HS-27A (cell line): ENCODE measurements at places on chromosomes 4 and X.
A peak's percentile ranks its signal among the peaks of the same experiment; 100 is the strongest.

DNA sequence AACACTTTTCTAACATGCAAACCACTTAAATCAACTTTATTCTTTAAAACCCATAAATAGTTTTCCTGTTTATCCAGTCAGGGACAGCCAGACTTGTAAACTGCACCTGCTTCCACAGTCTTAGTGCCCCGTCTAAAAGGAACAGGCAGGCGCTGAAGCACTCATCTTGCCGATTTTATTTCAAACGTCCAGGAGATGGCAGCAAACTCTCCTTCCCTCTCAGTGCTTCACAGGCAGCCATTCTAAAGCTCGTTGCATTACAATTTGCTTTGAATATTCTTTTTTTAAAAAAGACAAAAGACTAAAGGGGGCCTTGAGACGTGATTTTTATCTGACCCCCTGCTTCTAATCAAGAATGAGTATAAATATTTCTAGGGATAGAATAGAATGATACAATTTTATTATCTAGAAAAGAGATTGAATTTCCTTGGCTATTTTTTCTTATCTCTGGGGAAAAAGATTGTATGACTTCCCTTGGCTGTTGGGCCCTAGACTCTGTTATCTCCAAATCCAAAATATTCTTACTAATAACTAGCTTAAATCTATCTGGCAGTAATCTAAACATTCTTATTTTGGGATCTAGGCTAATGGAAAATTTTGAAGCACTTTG is 93.6 kb upstream of the MYOZ2 start:
- no peak for DNase-seq

GRCh38 chr4:306551-306961 is 1.3 kb upstream of the ZNF732 start:
- DNase-seq, result no peak

DNA sequence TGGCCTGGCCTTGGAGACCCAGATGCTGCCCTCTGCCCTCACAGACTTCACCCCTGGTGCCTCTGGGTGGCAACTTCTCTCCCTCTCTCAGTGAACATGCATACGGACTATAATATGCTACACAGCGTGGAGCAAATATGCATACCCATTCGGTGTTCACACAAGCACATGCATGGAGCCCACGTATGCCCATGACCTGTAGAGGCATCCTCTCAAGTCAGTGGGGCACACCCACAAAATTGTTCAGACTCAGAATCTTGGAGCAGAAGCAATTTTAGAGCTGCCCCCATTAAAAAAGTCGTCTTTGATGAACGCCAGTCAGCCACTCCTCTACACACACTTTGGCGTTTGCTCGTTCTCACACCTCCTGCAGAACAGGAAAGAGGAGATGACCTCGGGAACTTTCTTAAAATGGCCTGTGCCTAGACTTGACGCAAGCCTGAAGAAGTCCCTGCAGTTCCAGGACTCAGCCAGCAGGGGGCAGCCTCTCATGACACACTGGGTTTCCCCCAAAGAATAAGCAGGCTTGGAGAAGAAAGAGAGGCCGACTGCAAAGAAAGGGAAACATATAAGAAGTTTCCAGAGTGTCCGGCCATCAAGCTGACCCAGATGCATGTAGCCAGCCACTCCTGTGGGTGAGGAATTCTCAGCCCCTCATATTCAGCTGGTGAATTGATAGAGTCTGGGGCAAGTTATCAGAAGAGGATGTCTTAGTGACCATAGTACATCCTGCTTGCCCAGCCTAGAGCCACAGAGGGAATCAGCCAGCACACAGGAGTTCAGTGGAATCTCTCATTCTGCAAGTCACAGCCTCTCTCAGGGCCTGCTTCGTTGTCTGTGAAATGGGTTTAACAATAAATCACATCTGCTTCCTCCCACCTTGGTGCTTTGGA is 17.3 kb downstream of the APLN start:
- DNase-seq, result peak; percentile 34

DNA sequence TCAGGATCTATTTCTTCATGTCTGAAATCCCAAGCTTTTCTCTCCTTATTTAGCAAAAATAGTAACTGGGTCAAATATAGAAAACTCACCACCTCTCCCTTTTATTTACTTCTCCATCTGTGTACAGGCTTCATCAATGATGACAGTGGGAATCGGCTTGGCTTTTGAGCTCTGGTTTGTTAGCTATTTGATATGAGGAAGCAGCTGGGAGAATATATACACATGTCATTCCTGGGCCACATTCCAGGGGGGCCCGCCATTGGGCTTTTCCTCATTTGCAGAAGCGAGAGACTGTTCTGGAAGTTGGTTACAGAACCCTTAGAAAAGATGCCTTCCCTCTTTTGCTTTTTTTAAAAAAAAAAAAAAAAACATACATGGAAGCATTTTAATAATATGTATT is 107.4 kb upstream of the F9 start:
- DNase-seq, result no peak

DNA sequence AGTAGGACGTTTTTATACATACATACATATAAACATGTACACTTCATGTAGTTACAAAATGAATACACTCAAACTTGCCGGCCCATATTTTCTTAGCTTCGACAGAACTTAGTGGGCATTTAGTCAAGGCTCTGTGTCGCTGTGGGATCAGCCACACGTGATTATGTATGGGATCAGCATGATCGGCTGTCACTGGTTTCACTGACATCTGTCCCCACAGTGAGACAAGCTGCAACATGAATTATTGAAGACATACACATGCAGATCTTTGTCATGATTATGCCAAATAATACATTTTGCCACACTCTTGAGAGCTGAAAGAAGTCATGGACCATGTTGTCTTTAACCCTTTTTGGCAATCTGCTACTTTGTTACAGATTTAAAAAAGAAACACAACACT is 38.2 kb upstream of the NAA11 start:
- DNase-seq, result no peak

- peak; percentile 42 for DNase-seq
Measured at GRCh38 chr4:5710961-5711478, at the start of gene EVC. EVC (plus strand) TSS chr4:5711201; CDS start chr4:5711381, 180 bp downstream.

DNA sequence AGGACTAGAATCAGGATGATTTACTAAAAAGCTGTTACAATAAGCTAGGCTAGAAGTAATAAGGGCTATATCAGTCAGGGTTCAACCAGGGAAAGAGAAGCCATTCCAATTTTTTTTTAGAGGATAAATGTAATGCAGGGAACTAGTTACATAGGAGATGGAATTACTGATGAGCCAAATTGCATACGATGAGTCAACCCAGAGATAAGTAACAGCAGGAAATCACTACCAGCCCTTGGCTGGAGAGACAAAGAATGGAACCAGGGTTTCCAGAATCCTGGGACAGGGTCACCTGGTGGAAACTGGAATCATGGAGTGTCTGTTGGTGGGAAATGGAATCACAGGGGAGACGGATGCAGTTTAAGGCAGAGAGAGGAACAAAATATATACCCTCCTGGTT is 13.1 kb upstream of the MAGEA4 start:
- DNase-seq, result no peak

GRCh38 chr4:111040904-111041303 is 418.0 kb upstream of the PITX2 start:
- no peak for DNase-seq

DNA sequence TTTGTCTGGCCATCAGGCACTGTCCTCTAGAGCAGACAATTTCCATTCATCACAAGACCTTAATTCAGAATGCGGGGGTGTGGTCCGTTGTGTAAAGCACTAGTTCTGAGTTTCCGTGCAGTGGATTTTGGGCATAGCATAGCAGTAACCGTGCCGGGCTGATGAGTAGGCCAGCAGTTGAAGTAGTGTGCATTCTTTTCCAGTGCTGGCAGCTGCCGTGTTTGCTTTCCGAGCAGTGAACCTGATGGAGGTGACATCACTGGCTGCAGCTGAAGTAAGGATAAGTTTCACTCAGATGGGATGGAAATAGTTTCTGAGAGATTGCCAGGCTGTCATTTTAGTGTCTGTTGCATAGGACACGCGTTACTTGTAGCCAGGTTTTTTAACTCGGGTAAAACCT is 107.0 kb upstream of the STIM2 start:
- DNase-seq, result no peak

DNA sequence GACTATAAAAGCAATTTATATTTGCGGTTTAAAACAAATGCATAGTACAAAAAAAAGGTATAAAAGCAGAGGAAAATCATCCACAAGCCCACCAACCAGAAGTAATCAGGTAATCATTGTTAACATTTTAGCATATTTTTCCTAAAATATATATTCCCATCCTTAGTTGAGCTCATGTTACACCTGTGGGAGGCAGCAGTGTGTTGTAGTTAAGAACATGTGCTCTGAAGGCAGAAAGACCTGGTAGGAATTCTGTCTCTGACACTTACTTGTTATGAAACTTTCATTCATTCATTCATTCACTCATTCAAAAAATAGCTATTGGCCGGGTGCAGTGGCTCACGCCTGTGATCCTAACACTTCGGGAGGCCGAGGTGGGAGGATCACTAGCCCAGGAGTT is 15.4 kb upstream of the CDKL5 start:
- no peak for DNase-seq

DNA sequence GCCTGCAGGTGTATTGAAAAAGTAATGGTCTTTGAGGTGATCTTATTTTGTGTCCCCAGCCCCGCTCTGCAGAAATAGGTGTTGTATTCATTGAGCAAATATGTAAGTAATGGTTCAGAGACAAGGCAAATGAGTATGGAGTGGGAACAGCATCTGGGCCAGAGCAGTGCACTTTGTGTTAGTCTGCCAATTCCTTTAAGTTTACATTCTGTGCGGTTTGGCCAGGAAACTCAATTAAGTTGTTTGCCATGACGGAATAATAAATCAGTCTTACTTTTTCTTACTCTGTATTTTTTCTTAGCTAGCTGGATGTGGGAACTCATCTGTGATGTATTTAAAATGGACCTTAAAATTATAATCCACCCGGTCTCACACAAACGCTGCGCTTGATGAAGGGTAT is 12.6 kb downstream of the DCLK2 start:
- DNase-seq, result no peak

GRCh38 chr4:110064934-110065333 is 133.5 kb downstream of the ELOVL6 start:
- DNase-seq, result no peak

DNA sequence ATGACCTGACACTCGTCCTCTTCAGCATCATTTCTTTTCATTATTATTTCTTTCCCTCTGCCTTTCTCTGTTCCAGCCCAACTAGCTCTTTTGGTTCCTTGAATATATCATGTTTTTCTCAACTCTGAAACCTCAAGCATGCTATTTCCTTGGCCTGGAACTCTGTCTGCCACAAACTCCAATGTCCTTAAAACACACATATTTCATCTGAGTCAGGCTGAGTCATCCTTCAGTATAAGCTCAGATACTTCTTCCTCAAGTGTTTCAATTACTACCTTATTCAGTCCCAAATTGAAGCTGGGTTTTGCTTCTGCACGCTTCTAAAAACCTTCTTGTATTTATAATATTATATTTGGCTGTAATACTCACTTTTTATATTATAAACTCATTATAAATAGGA is 424.2 kb downstream of the PDGFC start:
- DNase-seq, result peak; percentile 80

DNA sequence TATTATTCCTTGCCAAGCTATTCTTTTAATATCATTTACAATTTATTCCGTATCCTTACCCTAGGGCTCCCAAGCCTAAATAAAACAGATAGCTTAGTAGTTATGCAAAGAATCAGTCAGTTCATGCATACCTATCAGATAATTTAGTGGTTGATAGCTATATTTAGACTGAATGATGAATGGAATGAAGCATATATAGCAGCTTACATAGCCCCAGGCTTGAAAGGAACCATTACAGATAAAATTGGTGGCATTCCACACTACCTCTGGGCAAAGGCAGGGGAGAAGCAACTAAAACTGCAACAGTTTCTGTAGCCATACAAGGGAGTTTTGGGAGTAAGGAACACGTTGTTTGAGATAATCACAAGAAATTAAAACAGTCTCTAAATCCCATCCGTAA is 2.7 kb downstream of the ACE2 start:
- no peak for DNase-seq

- no peak for DNase-seq
Measured at GRCh38 chrX:43500996-43501694, 155.0 kb upstream of the MAOA start.

GRCh38 chr4:97121493-97121892 is 1021.8 kb downstream of the STPG2 start:
- DNase-seq, result no peak

DNA sequence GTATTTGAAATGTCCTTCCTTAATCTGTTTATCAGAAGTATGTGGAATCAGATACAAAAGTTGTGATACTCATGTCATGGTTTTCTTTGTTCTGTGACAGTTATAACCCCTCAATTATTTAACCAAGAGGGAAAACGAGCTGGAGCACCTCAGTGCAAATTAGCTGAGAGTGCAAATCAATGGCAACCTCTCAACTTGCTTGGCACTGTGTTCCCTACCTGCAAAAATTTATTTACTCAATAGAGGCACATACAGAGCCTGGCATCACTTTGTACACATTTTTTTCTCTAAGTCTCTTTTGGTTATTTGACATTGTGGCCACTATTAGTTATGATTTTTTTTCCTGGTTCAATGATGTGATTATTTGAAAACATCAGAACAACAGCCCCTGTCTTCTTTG is 186.2 kb downstream of the STIM2 start:
- DNase-seq, result no peak

DNA sequence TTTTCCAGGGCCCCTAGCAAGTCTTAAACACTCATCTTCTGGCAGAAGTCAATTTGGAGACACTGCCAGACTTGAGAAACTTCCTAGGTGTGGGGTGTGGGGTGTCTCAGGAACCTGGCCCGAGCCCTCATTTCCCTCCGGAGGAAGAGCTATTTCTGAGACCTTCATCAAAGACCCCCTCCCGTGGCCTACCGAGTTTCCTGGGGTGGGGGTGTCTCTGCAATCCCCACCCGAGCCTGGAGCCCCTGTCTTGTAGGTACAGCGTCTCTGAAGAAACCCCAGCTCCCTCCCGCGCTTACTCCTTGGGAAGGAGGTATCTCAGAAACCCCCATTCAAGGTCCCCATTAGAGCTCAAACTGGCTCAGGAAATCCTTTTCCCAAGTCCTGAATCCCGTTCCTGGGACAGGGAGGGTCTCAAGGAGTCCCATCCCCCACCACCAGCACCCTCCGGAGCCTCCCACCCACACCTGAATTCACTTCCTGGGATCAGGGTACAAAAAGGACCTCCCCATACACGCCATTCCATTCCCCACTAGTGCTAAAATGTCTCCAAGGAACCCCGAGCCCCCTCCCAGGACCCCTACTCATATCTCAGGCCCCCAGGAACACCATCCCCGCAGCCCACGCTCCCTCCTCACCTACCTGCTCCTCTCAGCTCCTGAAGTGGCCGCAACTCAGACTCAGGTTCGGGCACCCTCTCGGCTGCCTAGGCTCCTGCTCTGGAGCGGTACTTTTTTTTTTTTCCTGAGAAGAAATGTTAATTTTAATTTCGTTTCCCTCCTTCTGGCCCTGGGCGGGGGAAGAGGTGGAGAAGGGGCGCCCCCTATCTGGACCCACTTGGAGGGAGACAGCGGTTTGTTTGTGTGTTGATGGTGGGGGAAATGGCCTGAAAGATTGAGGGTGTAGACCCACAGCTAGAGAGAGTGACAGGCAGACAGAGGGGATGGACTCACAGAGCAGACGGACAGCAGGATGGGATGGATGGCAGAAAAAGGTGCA is 1.1 kb downstream of the SLC38A5 start:
- DNase-seq, result no peak

GRCh38 chrX:10619425-10620046 is 849 bp downstream of the MID1 start:
- no peak for DNase-seq
